ENCODE measurements at places on chromosomes 6 and 20.
A peak's percentile ranks its signal among the peaks of the same experiment; 100 is the strongest.

DNA sequence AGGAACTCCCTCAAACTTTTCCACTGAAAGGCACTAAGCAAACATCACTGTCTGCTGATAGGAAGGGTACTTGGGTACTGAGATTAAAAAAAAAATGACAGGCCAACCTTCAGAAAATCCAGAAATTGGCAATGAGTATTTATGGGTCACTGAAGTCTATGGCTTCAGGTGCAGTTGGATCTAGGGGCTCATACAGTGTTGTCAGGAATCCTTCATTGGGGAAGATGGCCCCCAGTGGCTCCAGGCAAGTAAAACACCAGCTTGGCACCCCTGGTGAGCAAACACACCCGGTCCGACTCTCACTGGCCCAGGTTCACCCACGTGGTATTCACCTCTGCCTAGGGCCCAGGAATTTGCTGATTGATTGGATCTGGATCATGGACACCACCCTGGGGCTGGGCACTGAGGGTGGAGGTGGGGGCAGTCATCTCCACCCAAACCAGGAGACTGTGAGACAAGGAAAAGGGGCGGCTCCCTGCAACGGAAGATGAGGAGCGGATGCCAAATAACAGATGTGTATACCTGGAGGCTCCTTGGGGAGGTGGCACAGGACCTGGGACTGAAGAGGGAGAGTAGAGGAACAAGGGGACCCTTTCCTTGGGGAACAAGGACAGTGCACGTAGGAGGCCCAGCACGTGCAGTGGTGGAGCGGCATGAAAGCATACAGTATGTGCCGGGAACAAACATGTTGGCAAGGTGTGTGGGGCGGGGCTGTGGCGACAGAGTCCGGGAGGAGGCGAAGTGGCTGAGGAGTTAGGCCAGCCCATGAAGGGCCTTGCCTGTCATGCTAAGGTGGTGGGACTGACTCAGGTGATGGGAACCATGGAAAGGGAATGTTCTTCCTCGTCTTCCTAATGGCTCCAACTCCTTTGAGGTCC lies 4.7 kb downstream of the SLC2A10 start:
- DNase-seq, result no peak

- no peak for DNase-seq
These were observed 5.2 kb downstream of the FRK start for GRCh38 chr6:116055513-116055912.

DNA sequence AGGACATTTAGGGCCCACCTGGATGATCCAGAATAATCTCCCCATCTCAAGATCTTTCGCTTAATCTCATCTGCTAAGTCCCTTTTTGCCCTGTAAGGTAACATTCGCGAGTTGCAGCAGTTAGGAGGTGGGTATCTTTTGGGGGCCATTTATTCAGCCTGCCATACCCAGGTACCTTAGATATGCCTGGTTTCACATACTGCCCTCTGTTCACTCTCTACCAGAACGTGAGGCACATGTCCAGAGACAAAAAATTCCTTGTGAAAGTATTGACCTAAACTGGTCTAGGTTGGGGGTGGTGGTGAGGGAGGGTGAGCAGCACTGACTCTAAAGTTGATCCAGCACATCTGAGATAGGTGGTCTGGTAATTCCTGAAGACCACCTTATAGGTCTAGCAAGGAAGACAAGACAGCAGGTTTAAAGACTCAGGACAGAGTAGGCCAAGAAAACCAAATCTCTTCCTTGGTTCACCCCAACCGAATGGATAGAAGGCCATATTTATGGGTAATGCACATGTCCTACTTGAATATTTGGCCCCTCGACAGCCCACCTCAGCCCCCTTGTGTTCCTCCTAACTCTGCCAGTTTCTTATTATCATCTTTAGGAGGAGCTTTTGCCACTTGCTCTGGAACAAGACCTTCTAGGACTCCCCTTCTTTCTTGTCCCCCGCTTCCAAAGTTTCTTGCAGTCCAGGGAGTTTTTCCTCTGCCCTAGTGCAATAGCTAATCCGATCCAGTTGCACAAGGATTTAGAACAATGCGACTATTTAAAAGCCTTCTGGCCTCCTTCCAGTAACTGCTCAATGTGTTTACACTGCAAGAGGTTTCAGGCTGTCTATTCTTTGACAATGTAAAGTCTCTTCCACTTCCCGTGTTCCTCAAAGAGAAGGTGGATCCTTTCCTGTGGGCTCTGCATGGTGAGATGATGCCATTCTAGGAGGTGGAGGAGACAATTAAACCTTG lies 213.0 kb upstream of the LAMP5 start:
- DNase-seq, result peak; percentile 45

- DNase-seq, result no peak
These were observed 95.2 kb downstream of the KIF13A start for GRCh38 chr6:17892097-17892686.

DNA sequence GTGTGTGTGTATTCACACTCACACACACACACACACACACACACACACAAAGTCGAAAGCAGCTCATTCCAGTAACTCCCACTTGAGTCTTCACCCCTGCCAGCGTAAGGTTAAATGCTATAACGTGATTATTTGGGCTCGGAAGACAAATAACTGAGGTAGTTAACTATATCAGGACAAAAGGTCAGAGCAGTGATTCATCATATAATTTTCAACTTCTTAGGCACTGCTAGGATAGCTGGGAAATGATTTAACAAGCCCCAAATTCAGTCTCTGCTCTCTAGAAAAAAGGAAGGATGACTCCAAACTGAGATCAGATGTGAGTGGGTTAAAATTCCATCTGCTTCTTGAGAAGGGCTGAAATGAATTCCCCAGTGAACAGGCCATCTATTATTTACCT lies 30.7 kb downstream of the HDGFL1 start:
- no peak for DNase-seq

DNA sequence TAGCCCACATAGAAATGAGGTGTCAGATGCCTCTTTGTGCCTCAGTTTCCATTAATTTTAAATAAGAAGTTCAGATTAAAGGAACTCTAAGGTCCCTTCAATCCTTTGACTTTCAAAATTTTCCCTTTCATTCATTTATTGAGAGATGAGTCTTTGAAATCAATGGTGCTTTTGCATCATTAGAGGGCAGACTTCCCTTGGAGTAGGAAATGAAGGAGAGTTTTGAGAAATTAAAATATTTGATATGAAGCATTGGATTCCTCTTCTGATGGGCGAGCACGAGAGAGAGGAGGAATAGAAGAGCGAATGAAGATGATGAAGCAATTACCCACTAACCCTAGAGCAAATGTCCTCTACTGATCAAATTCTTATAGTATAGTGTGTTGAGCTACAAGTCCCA lies 105.7 kb downstream of the EDN1 start:
- no peak for DNase-seq

- no peak for DNase-seq
These were observed 107.9 kb upstream of the CARMIL1 start for GRCh38 chr6:25171301-25171700.

DNA sequence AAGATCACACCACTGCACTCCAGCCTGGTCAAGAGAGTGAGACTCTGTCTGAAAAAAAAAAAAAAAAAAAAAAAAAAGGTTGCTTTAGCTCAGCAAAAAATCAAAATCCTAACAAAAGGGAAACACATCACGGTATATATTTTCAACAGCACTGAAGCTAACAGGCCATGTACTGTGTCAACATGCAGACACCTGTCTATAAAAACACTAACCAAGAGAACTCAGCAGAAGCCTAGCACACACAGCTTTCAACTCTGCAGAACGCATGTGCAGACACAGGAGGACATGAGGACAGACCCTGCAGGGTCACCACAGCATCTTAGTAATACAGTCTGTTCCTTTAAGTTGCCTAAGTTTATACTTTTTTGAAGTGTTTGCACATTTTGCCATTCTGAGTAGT lies 13.5 kb downstream of the NINL start:
- DNase-seq, result no peak

- no peak for DNase-seq
These were observed 245.3 kb downstream of the OGFRL1 start for GRCh38 chr6:71533939-71534379.

- no peak for DNase-seq
These were observed 99.6 kb downstream of the MAP3K4 start for GRCh38 chr6:161091151-161091550.

DNA sequence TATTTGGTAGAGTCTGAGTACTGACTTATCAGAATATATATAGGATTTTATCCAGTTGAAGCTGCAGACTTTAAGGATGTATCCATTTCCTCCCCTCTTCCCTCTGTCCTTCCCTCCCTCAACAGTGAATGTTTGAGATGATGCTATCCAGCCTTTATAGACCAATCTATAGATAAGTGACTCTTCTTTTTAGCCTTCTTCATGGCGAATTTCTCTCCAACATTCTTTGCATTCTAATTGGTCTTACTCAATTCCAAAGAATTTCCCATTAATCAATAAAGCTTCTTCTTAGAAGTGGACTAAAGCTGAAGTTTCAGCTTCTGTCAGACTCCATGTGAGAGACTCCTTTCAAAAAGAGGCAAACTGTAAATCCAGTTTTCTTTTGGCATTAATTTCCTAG lies 99.3 kb downstream of the AIG1 start:
- DNase-seq, result no peak

DNA sequence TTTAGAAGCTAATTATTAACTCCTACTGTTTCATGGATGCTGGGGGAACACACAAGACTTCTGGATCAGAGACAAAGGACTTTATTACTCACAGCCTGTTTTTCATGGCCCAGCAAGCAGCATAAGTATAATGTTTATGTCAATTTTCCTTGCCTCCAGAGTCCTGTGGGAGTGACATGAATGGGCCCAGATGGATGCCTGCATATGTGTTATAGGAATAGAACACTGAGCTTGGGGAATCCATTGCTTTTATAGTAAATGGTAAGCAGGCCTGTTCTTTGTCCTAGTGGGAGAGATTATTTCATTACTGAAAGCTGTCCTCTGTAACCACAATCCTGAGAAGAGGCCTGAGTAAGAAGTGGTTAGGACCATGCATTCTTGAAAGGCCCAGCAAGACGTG lies 25.6 kb downstream of the BLTP3A start:
- no peak for DNase-seq

DNA sequence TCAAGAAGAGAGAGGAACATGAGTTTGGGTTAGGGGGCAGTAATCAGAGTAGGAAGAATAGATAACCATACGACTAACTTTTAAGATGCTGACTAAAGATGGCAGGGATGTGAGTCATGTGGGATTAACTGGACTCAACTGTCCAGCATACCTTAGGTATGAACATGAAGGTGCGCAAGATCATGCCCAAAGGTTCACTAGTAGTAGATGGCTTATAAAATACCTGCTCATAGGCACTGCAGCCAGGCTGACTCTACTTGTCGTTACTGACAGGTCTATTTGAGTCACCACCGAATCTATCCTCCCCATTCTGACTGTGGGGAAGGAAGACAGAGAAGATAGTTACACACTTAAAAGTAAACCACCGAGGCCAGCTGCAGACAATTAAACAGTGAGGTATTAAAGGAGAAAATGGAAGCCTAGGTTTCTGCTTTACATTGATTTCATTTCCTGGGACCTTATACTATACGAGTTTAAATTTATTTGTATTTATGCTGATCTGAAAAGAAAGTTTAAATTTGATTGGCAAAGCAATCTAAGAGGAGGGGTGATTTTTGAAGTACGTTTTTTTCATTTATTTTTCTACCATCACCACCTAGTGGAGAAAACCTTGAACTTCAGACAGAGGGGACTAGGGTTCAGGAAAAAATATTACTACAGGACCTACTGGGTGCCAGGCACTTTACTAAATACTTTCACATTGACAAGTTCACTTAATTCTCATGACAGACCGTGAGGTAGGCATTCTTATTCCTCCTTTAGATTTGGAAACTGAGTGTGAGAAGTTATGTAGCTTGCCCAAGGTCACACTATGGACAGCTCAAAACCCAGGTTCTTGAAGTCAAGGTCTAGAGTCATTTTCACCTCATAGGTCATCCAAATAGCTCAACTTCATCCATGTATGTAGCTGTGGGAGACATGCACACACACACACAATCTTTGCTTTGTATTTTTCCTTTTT lies 4.0 kb upstream of the WRNIP1 start:
- no peak for DNase-seq

GRCh38 chr6:105177556-105177955 lies 2.3 kb downstream of the POPDC3 start:
- DNase-seq, result no peak

GRCh38 chr6:138691595-138692057 lies 81.9 kb upstream of the CCDC28A start:
- DNase-seq, result peak; percentile 19

- peak; percentile 84 for DNase-seq
These were observed 101.5 kb downstream of the NOL4L start for GRCh38 chr20:32483351-32484224.

GRCh38 chr6:38283734-38284362 lies 355.9 kb downstream of the BTBD9 start:
- DNase-seq, result no peak

DNA sequence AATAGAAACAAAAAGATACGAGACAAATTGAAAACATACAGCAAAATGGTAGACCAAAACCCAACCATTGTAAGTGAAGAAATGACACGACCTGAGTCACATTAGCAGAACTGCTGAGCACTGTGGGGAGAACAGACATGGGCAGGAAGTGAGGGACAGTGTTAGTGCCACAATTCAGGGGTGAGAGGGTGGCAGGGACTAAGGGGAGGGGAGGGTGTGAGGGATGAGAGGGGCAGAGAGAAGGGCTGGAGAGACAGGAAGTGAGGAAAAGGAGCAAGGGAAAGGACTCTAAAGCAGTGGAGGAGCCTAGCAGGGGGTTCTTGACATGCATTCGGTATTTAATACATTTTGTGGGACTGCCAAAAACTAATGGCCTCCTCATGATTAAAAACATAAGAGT lies 45.0 kb upstream of the TRIM26 start:
- DNase-seq, result no peak

- no peak for DNase-seq
These were observed 3.5 kb downstream of the TUBB1 start for GRCh38 chr20:59022754-59023153.

DNA sequence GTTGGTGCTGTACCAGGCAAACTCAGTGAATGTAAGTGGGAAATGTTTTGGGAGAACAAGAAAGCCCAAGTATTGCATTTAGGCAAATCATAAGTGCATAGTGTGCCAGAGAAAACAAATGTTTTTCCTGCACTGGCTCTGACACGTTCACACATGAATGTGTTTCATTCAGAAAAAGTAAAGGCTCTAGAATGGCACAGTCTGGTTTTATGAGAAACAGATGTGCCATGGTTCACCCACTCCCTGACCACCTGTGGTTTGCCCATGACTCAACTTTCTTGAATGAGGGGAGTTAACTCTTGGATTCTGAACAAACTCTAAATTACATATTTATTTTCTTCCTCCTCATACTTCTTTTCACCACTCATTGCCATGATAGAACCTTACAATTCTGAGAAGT lies 126.9 kb downstream of the KCNQ5 start:
- no peak for DNase-seq

DNA sequence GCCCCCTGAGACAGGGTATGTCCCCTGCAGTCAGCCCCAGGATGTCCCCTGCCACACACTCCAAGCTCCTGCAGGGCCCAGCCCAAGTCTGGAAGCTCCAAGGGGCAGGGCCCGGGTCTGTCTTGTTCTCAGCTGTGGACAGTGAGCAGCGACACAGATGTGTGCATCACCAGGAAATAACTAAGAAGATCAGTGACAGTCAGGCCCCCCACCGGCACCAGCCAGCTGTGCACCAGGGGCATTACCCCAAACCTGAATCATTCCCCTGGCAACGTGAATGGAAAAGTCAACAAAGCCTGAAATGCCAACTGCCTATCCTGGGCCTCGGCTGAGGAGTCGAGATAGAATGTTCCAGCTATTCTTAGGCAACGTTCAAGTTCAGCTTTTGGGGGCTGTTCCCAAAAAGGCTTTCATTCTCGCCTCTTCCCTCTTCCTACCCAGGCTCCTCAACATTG lies 105.0 kb downstream of the PREX1 start:
- no peak for DNase-seq

- no peak for DNase-seq
These were observed 43.8 kb downstream of the RALGAPA2 start for GRCh38 chr20:20668639-20669038.

GRCh38 chr6:3782876-3783832 lies 31.6 kb upstream of the PXDC1 start:
- no peak for DNase-seq
